Lower lobe of right lung (tissue), 2 donors: ENCODE measurements at places on chromosomes 7 and 10.

DNA sequence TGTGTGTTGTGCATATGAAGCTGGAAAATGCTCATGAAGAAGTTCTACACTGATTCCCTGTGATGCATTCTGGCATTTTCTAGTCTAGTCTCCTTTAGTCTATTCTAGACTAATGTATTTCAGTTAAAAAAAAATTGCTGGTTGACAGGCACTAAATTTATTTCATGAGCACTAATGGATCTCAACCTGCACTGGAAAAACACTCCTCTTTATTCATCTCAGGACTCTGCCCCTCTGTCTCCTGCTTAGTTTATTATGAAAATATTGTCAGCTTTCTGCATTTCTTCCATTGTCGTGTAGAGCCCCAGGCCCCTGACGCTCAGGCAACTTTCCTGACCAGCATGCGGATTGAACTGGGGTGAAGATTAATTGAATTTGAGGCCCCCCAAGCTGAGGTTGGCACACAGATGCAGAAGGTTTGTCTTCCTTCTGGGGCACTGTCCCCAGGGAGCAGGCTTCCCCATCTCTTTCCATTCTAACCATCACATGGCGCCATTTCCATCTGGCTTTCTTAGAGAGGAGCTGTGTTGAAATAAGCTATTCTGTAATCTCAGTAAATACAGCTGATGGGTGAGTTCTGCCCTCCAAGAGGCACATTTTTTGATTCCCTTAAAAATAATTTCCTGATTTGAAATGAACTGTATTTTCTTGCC lies 128.7 kb downstream of the INSYN2A start:
- no peak for DNase-seq

DNA sequence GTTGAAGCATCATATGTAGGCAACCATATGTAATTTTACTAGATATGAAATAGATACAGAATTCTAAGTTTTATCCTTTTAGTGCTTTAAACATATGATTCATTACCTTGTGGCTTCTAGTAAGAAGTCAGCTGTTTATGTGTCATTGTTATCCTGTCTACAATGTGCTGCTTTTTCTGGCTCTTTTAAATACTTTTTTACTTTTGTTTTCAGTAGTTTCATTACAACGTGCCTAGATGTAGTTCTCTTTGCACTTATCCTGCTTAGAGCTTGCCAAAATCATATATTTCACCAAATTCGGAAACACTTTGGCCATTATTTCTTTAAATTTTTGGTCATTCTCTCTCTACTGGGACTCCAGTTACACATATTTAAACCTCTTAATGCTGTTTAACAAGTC lies 26.4 kb downstream of the YAE1 start:
- DNase-seq = no peak

GRCh38 chr7:24835643-24836042 lies 78.4 kb upstream of the GSDME start:
- no peak for DNase-seq

DNA sequence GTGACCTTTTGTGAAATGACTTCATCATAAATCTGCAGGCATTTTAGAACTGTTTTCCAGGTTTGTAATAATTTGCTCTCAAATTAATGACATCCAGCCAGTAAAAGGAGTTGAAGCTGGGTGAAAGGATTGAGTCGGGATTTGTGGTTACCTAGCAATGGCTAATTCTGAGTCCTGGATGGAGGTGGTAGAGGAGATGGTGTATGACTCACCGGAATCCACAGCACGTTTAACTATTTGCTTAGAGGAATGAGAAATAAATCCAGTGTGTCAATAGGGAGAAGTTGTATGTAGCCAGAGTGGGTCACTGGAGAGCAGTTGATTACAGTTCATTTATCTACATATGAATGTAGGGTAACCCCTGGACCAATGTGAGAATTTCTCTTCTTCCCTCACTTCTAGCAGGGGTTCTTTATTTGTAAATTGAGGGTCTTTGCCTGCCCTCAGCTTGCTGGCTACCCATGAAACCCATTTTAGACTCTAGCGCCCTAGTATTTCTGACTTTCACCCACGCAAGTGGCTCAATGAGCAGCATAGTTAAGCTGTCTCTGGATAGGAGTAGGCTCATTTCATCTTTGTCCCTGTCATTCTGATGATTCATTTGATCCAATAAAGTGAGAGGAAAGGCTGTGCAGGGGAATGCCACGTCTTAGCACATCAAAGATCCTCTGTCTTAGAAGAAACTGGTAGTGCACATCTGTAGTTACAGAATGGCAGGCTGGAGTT lies 547.8 kb downstream of the SORCS3 start:
- no peak for DNase-seq
